ENCODE measurements at places on chromosomes 3 and 15.

DNA sequence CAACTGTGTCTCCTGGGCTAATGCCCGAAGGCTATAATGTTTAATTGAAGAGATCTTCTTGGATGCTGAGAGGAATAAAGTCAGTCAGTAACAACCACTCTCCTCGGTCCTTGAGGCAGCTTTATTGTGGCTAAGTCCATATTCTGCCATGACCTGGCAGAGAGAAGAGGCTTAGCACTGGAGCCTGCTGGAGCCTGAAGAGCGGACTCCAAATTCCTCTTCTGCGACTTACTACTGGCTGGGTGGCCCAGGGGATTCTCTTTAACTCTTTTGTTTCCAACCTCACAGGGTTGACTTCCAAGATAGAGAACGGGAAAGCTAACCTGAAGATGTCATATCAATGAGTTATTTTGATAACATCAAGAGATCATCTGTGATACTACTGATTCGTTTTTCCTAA, 71.1 kb downstream of the MYO1E start:
- no peaks in the 10 kb centered on the region for H3K27me3 ChIP-seq
- no peaks in the 10 kb centered on the region for H3K36me3 ChIP-seq
- no peak overlapping the region for H3K27ac ChIP-seq
- DNase-seq = no peak
- peaks cover 19% of the 10 kb centered on the region for H3K4me1 ChIP-seq

DNA sequence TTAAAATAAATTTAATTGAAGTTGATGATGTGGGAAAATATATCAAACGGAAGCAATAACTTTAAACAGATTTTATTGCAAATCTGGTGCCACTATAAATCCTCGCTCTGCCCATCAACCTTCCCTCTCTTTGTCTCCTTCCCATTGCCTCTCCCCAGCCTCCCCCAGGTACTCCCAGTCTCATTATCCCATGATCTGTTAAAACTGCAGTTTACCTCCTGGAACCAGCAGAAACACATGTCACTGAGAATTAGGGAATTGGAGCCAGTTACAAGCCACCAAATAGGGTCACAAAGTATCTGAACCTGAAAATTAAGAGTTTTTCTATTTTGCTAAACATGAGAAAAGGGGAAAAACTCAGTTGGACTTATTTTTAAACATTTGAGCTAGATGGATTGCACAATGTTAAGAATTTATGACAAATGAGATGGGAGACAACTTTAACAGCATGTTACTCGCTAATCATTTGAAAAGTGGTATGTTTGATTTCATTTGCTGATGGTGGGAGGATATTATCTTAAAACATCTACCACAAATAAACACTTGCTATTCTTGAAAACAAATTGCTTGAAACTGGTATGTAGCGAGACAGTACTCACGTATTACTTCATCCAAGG, 2.4 kb downstream of the PLCH1 start:
- H3K27me3 ChIP-seq = peaks cover 17% of the 10 kb centered on the region
- no peaks in the 10 kb centered on the region for H3K36me3 ChIP-seq
- DNase-seq = no peak
- H3K4me3 ChIP-seq = no peak overlapping the region
- H3K27ac ChIP-seq = no peak overlapping the region

DNA sequence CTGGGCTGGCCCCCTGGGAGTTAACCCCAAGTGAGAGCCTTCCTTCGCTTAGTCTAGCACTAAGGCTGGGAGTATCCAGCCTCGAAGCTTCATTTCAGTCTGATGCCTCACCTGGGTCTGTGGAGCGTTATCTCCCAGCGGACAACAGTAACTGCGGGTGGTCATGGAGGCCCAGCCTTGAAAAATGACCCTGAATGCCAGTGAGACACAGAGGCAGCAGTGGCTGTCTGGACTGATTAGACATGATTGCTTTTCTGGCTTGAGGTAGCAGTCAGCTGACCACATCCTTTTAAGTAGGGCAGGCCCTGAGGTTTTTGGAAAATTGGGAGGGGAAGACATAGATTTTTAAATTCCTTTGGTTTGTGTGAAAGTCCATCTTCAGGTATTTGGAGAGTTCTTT, 28.2 kb upstream of the TRIM59 start:
- no peak overlapping the region for H3K4me3 ChIP-seq
- DNase-seq = no peak
- no peaks in the 10 kb centered on the region for H3K4me1 ChIP-seq
- no peak overlapping the region for H3K27ac ChIP-seq
- H3K27me3 ChIP-seq = peaks cover 5% of the 10 kb centered on the region

DNA sequence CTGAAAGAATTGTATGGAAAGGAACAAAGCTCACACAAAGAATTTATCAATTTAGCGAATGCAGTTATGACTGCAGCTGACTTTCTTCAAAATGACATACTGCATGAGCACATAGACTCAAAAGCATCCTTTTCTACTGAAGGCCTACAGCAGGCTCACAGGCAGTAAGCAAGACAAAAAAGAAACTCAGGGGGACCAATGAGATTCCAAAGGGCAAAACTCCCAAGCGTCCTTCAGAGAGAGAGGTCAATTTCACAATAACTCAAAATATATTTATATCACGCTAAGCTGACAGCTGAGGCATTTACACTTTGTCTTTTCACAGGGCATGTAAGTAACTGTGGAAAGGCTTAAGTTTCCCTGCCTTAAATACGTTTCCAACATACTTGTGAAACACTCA, 427.9 kb upstream of the RASGRP1 start:
- H3K27ac ChIP-seq = no peak overlapping the region
- H3K4me3 ChIP-seq = no peak overlapping the region
- no peaks in the 10 kb centered on the region for H3K27me3 ChIP-seq
- DNase-seq = no peak
- no peaks in the 10 kb centered on the region for H3K4me1 ChIP-seq

- no peaks in the 10 kb centered on the region for H3K4me1 ChIP-seq
- H3K4me3 ChIP-seq = no peak overlapping the region
- no peak overlapping the region for H3K27ac ChIP-seq
- no peaks in the 10 kb centered on the region for H3K36me3 ChIP-seq
Observed at GRCh38 chr3:79846148-79846933, 78.5 kb upstream of the ROBO1 start.

GRCh38 chr3:194688200-194688740, 2.6 kb downstream of the FAM43A start:
- peaks cover 31% of the 10 kb centered on the region for H3K4me1 ChIP-seq
- no peaks in the 10 kb centered on the region for H3K27me3 ChIP-seq
- no peaks in the 10 kb centered on the region for H3K36me3 ChIP-seq
- DNase-seq = peak; percentile 4

DNA sequence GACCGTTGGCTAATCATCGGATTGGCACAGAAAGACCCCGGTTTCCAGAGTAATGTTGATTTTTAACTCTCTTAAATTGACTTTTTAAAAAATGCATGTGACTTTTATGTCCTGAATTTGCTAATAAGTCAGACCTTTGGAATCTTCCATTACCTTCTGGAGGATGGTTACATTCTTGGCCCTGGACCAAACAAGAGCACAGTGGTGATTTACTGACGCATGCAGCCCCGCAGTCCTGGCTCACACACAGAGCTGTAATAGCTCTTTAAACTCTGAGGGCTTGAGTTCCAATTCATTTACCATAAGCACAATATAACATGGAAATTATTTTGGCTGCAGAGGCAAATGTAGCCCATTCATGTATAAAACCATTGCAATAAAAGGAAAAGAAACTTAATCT, 25.1 kb downstream of the SOX14 start:
- H3K4me1 ChIP-seq = no peaks in the 10 kb centered on the region
- no peak for DNase-seq
- H3K27me3 ChIP-seq = no peaks in the 10 kb centered on the region
- no peak overlapping the region for H3K4me3 ChIP-seq
- no peaks in the 10 kb centered on the region for H3K36me3 ChIP-seq
- no peak overlapping the region for H3K27ac ChIP-seq

DNA sequence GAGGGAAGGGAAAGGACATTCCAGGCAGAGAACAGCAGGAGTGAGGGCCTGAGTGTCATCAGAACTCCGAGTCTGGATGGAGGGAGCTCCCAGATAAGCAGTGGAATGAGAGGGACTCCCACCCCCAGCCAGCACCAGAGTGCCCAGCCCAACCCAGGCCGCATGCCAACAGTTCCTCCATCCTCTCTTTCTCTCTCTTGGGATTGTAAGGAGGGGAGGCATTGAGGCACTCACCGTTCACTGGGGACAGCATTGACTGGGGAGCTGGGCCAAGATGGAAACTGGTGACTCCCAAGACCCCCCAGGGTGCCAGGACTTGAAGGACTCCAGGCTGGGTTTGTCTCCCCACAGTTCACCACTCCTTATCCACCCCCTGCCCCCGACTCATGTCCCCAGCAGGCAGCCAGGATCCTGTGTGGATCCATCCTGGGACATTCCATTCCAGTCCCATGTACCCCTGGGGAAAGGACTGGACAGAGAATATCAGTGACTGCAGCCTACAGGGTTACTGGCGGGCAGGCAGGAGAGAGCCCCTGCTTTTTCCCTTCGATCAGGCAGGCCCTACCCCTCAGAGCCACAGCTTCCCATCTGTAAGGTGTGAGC, 15.7 kb downstream of the PTH1R start:
- H3K4me1 ChIP-seq = no peaks in the 10 kb centered on the region
- no peak overlapping the region for H3K27ac ChIP-seq
- no peak overlapping the region for H3K4me3 ChIP-seq
- no peak for DNase-seq
- H3K36me3 ChIP-seq = no peaks in the 10 kb centered on the region

- no peaks in the 10 kb centered on the region for H3K27me3 ChIP-seq
- no peak for DNase-seq
- H3K4me3 ChIP-seq = no peak overlapping the region
- no peaks in the 10 kb centered on the region for H3K36me3 ChIP-seq
- no peaks in the 10 kb centered on the region for H3K4me1 ChIP-seq
Observed at GRCh38 chr15:35166730-35167359, 81.8 kb upstream of the NANOGP8 start.

DNA sequence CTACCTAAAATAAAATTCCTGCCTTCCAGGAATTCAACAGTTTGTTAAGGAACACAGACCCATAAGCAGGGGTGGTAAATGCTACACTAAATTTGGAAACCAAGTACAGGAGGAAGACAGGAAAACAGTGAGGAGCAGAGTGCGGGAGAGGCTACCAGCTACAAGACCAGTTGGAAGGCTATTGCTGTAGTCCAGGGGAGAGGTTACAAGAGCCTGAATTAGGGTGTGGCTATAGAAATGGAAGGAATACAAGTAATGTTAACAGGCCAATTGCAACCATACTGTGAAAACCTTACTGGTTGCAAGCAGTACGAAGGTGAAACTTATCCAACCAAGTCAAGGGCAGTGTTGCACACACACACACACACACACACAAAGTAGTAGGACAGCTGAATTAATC, 880 bp upstream of the ARMC8 start:
- DNase-seq = no peak
- H3K27me3 ChIP-seq = peaks cover 5% of the 10 kb centered on the region
- H3K4me1 ChIP-seq = peaks cover 24% of the 10 kb centered on the region
- peak overlapping the region; percentile 75 for H3K4me3 ChIP-seq

- no peak for DNase-seq
- H3K27me3 ChIP-seq = no peaks in the 10 kb centered on the region
- H3K4me3 ChIP-seq = no peak overlapping the region
- H3K36me3 ChIP-seq = no peaks in the 10 kb centered on the region
- no peak overlapping the region for H3K27ac ChIP-seq
Observed at GRCh38 chr3:44914936-44915335, 40.5 kb downstream of the TGM4 start.

- no peak overlapping the region for H3K4me3 ChIP-seq
- no peaks in the 10 kb centered on the region for H3K36me3 ChIP-seq
- peaks cover 35% of the 10 kb centered on the region for H3K4me1 ChIP-seq
Observed at GRCh38 chr3:183638101-183638852, 2.9 kb downstream of the KLHL24 start.

GRCh38 chr3:141335531-141336061, 32.7 kb upstream of the ZBTB38 start:
- H3K4me3 ChIP-seq = no peak overlapping the region
- no peak overlapping the region for H3K27ac ChIP-seq
- H3K27me3 ChIP-seq = no peaks in the 10 kb centered on the region
- no peaks in the 10 kb centered on the region for H3K36me3 ChIP-seq

- H3K4me1 ChIP-seq = no peaks in the 10 kb centered on the region
- no peaks in the 10 kb centered on the region for H3K36me3 ChIP-seq
- H3K27ac ChIP-seq = no peak overlapping the region
- DNase-seq = no peak
- no peak overlapping the region for H3K4me3 ChIP-seq
Observed at GRCh38 chr3:159732172-159733111, 256.2 kb upstream of the IL12A start.

DNA sequence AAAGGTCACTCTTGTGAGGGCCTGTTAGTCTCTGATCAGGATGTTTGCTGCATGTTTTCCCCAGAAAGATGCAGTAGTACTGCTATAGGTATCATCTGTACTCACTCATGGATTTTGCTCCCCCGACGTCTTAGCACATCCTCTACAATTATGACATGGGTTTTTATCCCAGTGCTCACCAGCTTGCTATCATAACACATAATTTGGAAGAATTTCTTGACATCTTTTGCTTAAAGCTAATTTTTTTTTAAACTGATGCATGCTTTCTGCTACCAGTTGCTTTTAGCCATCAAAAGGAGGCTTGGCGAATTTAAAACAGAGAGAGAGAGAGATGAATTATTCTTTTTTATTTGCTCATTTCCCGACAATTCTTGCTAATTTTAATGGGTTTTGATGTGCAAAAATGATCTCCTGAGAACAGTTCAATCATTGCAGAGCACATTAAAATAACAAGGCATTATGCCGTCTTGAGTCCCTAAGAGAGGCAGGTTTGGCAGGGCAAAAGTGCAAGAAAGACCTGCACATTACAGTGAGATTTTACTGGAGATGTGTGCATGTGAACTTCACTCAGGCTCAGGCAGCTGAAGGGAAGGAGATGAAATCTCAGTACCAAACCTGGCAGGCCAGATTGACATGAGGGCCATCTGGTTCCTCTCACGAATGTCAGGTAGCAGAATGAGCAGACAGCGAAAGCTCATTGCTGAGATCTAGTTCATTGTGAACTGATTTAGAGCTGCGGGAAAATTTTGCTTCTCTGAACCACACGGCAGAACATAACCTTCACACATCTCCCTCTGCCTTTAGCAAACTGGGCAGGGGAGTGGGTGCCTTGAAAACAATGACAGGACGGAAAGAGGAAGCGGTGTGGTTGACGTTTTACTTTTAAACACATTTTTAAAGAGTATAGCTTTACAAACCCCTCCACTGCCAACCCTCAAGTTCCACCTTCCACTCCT, 25.9 kb upstream of the GOLGA8B start:
- no peak for DNase-seq
- no peaks in the 10 kb centered on the region for H3K36me3 ChIP-seq
- H3K4me1 ChIP-seq = peaks cover 4% of the 10 kb centered on the region
- H3K27ac ChIP-seq = no peak overlapping the region

- no peaks in the 10 kb centered on the region for H3K4me1 ChIP-seq
- no peak overlapping the region for H3K27ac ChIP-seq
- no peak overlapping the region for H3K4me3 ChIP-seq
- DNase-seq = no peak
Observed at GRCh38 chr3:66856533-66856932, 141.6 kb upstream of the KBTBD8 start.

Data from CD8-positive, alpha-beta memory T cell (primary cell).